ENCODE measurements at places on chromosomes 13 and 19. TPM values are rescaled to one million over a fixed set of nuclear protein-coding genes. Genes with fewer than 3 reads are reported as not detected.
A peak's percentile ranks its signal among the peaks of the same experiment; 100 is the strongest.

- DNase-seq = no peak
Measured at GRCh38 chr19:2560369-2560768, 84.4 kb downstream of the GADD45B start.

GRCh38 chr13:86579662-86580061 is 780.4 kb upstream of the SLITRK6 start:
- DNase-seq = no peak

DNA sequence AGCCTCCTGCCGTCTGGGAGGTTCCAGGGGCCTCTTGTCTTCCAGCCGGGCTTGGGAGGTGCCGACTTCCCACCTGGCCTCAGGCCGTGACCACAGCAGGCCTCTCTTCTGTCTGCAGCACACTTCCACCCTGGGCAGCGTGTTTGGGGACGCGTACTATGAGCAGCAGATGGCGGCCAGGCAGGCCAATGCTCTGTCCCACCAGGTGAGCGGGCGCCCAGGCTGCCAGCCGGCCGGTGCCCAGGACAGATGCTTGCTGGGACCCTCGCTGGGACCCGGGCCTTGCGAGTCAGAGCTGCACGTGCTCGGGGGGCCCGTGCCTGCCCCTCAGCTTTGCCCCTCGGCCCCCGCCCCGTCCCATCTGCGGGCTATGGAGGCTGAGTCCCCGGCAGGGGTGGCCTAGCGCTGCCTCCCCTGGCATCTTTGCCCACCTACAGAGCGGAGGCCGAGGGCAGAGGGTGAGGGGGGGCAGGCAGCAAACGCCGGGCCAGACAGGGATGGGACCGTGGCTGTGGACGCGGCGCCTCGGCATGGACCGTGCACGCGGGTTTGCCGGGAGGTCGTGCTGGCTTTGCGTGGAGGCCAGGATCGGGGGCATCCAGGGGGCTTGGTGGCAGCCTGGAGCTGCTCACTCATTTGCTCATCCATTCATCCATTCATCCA is 16.2 kb downstream of the COMP start:
- no peak for DNase-seq

GRCh38 chr19:16096280-16096855 is 15.3 kb upstream of the RAB8A start:
- no peak for DNase-seq

DNA sequence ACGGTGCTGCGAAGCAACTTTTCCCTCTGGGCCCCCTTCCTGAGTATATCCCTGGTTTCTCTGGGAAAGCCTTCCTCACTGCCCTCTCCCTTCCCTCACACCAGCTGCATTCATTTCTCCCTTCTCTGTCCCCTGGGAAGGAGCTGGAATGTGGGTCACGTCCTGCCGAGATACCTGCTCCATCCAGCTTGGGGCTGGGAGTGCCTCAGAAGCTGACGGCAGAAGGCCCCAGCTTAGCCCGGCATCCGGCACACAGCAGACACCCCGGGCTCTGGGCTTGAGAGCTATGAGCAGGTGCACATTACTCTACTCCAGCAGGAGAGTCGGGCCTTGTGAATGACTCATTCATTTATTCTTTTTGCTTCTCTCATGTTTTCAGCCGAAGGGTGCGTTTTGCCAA is 170.6 kb downstream of the TEX29 start:
- no peak for DNase-seq

GRCh38 chr13:39515224-39515714 is 87.7 kb downstream of the LHFPL6 start:
- DNase-seq = no peak

GRCh38 chr13:75217949-75218348 is 264.0 kb downstream of the TBC1D4 start:
- no peak for DNase-seq

DNA sequence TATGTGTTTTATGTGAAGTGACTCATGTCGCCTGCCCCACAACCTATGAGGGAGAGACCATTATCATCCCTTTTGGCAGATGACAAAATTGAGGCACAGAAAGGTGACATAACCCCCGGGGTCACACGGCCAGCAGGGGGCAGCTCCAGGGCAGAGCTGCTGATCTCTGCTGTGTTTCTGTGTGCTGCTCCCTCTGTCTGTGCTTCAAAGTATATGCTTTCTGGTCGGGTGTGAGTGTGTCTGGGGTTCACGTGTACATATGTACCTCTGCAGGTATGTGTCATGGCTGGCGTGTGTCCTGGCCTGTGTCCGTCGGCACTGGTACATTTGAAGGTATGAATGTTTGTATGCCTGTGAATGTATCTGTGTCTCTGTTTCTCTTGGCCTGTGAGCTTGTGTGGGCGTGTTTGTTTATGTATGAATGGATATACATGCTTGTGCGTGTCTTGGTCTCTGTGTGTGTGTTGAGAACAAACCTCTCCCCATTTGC is 7.1 kb downstream of the LIPE start:
- DNase-seq = peak; percentile 71

DNA sequence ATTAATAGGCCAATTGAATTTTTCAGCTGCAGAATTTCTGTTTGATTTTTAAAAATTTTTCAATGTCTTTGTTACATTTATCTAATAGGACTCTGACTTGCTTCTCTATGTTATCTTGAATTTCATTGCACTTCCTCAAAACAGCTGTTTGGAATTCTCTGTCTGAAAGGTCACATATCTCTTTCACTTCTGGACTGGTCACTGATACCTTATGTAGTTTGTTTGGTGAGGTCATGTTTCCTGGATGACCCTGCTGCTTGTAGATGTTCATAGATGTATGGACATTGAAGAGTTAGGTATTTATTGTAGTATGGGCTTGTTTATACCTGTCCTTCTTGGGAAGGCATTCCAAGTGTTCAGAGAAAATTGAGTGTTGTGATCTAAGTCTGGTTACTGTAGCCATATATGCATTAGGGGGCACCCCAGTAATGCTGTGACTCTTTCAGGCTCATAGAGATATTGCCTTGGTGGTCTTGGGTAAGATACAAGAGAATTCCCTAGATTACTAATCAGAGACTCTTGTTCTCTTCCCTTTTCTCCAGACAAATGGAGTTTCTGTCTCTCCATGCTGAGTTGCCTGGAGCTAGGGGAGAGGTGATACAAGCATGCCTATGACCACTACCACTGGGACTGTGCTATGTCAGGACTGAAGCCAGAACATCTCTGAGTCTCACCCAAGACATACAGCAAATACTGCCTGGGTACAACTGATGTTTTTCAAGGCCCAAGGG is 27.8 kb downstream of the RFC3 start:
- DNase-seq = no peak

DNA sequence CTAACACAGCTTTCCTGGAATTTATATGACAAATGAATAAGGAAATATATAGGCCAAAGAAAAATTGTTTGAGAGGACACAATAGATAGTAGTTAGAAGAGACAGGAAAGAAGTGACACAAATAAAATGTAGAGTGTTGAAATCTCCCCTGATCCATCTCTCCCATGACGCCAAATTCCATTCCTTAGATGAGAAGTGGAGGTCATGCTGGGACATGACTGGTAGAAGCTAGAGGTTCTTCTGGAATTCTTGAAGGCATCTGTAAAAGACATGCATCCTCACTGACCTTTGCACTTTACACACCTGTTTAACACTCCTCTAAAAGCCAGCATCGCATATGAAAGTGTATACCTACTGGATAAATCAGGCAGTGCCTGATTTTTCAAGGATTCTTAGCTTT is 67.8 kb downstream of the DGKH start:
- no peak for DNase-seq

DNA sequence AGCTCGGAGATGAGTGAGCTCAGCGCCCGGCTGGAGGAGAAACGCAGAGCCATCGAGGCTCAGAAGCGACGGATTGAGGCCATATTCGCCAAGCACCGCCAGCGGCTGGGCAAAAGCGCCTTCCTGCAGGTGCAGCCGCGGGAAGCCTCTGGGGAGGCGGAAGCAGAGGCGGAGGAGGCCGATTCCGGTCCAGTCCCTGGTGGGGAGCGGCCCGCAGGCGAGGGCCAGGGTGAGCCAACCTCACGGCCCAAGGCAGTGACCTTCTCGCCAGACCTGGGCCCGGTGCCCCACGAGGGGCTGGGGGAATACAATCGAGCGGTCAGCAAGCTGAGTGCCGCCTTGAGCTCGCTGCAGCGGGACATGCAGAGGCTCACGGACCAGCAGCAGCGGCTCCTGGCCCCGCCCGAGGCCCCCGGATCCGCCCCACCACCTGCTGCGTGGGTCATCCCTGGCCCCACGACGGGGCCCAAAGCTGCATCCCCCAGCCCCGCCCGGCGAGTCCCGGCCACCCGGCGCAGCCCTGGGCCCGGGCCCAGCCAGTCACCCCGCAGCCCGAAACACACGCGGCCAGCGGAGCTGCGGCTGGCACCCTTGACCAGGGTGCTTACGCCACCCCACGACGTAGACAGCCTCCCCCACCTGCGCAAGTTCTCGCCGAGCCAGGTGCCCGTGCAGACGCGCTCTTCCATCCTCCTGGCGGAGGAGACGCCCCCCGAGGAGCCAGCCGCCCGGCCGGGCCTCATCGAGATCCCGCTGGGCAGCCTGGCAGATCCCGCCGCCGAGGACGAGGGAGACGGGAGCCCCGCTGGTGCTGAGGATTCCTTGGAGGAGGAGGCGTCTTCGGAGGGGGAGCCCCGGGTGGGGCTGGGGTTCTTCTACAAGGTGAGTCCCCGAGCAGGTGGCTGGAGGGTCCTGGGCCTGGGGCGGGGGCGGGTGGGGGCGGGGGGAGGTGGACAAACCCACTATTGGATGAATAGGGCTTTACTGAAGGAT is 16.8 kb downstream of the XAB2 start:
- DNase-seq = no peak

DNA sequence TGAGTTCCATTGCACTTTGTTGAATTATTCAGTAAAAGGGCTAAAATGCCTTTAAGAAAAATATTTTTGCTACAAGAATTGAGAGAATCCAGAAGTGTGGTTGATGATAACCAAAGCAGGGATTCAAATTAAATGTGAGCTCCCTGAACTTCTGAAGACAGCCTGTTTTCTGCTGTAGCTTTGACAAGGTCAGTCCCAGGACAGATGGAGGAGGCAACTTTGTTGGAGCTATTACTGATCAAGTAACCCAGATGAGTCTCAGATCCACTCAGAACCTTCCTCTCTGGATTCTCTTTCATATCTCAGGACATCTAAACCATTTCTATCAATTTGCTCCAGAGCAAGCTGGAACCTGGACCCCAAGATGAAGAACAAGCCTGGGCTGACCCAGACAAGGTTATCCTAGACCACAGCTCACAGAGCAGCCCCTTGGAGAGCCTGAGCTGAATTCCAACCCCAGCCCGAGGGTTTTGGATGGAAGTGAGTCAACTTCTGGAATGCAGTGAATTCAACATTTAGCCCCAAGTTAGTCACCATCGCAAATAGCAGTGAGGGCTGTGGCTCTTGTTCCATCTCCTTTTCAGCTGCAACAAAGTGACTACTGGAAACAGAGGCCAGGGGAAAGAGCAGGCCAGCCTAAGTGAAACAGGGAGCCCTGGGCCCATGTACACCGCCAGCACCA is 137.8 kb upstream of the TSC22D1 start:
- DNase-seq = no peak

GRCh38 chr13:73675821-73676220 is 458.4 kb downstream of the KLF12 start:
- no peak for DNase-seq

- DNase-seq = no peak
Measured at GRCh38 chr13:96454466-96454865, 364.6 kb downstream of the HS6ST3 start.

- no peak for DNase-seq
Measured at GRCh38 chr13:93672996-93673395, 446.4 kb downstream of the GPC6 start.

- DNase-seq = no peak
Measured at GRCh38 chr13:67075239-67075638, 154.9 kb downstream of the PCDH9 start.

GRCh38 chr19:21317821-21318220 is 11.4 kb downstream of the ZNF708 start:
- no peak for DNase-seq

- DNase-seq = no peak
Measured at GRCh38 chr13:111906816-111907215, 160.1 kb upstream of the SOX1 start.

DNA sequence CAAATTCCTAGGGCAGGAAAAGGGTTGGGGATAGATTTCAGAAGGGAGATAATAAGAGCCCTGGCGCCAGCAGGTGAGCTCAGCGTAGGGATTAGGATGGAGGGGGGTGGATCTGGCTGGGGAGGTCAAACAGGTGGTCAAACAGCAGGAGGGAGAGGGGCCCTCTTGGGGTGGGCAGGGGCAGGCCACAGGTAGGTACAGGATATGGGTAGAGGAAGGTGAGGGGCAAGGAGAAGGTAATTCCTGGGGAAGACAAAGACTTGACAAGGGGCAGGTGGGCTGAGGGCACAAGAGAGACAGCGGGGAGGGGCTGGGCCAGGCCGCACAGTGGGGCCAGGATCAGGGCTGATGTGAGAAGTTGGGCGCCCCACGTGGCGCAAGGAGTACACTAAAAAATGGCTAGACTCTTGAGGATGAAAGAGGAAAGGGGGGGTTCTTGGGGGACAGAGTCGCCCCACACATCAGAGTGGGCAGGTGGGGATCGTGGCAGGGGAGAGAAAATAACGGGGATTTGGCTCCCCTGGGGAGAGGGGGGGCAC is 713 bp downstream of the KRI1 start:
- DNase-seq = peak; percentile 49

DNA sequence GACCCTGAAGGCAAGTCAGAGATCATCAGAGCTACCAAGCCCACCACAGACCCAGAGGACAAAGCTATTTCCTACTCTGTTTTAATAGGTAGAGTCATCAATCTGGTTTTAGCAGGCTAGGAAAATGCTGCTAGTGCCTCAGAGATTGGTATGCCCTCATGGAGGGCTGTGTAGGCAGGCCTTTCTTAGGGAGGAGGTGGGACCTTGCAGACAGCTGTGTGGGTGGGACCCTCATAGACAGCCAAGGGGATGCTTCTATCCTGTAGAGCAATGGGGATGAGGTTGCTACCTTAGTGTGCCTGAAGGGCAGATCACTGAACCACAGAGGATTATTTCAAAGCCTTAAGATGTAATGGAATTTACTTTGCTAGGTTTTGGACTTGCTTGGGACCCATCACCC is 534.9 kb upstream of the KLF12 start:
- DNase-seq = no peak

The LSR gene
- 14.0 TPM for total RNA-seq

The PSG11 gene
- total RNA-seq = not detected

The AP1M2 gene
- total RNA-seq = not detected

The CASP14 gene
- not detected for total RNA-seq

The KRTDAP gene
- total RNA-seq = not detected

The TJP3 gene
- total RNA-seq = 0.66 TPM

The LIM2 gene
- 0.58 TPM for total RNA-seq

The TEX26 gene
- total RNA-seq = not detected

The ZNF345 gene
- 2.5 TPM for total RNA-seq
